ENCODE measurements at places on chromosomes 7 and 10.

- no peak for DNase-seq
Measured at GRCh38 chr10:111745982-111746381, 437.6 kb downstream of the GPAM start.

- no peak for DNase-seq
Measured at GRCh38 chr10:260819-261429, 125.7 kb downstream of the ZMYND11 start.

GRCh38 chr7:1971946-1972654 is 260.6 kb downstream of the MAD1L1 start:
- no peak for DNase-seq

- no peak for DNase-seq
Measured at GRCh38 chr10:72353965-72354355, 759 bp downstream of the DNAJB12 start.

GRCh38 chr7:154649434-154649833 is 353.5 kb downstream of the PAXIP1 start:
- no peak for DNase-seq

GRCh38 chr7:51467384-51468017 is 150.9 kb upstream of the COBL start:
- no peak for DNase-seq

DNA sequence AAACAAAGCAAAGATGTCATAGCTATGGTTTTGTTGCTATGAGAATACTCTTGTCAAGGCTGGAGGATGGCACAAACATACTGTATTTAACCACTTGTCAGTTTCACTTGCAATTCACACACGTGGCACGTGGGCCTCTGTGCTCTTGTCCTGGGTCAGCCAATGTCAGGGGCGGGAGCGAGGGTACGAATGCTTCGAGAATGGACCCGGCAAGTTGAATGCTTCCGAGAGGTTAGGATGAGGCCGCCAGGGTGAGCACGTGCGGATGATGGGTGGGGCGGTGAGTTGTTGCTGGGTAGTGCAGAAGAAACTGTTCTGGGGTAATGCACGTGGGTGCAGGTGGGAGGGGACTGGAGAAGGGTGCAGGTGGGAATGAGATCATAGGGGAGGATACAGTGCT is 10.4 kb upstream of the OCM2 start:
- DNase-seq = no peak

- no peak for DNase-seq
Measured at GRCh38 chr10:102188298-102188940, 36.2 kb downstream of the NOLC1 start.

All from natural killer cell treated with Interleukin-12 subunit alpha and Interleukin-12 subunit beta and Interleukin-15 and Interleukin-18, amount 100 ng/mL, for 72 hours (primary cell).